ENCODE measurements at places on chromosomes 11 and 22.

DNA sequence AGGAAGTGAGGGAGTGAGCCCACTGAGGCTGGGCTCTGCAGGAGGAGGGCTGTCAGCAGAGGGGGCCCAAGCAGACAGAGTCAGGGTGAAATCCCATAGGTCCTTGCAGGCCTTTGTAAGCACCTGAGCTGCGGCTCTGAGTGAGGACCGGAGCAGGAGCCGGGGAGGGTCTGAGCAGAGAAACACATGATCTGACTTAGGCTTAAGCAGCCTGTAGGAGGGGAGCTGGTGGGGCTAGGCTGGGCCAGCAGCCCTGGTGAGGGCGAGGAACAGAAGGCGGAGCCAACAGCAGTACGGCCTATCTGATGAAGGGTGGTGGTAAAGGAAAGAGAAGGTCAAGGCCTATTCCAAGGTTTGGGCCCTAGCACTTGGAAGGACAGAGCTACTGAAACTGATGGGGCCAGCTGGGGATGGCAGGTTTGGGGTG, 26.9 kb upstream of the CBX7 start:
- no peak for DNase-seq

DNA sequence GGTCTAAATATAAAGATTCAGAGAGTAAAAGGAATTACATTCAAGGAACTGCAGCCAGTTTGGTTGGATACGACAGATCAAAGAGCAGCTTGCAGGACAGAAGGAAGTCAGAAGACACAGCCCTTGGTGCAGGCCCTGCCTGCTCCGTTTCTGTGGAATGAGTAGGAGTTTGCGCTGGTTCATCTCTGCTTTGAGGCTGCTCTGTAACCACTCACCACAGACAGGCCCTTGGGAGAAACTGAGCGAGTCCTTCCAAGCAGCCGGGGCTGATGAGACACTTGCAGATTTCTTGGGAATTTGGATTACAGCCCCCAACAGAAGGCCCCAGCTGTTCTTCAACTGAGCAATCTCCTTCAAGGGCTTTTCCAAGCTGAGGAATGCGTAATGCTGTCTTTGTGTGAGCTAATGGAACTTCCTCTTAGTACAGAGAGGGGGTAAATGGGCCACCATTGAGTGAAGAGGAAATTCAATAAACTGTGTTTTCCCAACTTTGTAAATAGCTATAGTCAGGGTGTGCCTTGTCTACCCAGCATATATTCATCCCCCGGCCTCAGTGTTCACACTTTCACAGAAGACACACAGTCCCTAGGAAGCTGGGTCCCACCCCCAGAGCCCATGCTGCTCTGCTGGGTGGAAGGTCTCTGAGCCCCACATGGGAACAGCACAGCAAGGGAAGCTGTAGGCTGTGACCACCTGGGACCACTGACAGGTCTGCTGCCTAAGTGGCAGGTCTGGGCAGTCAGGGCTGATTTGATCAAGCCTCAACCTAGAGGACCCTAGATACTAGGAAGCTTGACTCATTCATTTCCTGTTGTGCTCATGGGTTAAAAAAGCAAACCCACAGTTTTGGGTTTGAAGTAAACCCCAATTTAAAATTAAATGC, 16.6 kb downstream of the IL10RA start:
- DNase-seq, result peak; percentile 18

- no peak for DNase-seq
Measured at GRCh38 chr11:1864831-1865665, 12.2 kb downstream of the LSP1 start.

DNA sequence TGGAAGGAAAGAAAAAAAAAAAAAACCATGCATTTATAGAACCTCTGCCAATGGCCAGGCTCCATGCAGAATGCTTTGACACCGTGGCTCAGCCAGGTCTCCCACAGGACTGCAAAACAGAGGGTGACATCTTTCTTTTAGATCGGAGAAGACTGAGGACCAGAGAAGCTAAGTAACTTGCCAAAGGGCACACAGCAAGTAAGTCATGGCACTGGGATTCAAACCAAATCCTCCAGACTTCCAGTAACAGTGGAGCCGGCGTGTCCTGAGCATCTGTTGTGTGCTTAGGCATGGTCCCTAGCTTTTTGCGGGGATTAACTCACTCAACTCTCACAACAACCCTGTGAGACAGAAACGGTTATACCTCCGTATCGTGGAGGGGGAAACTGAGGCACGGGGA, 20.7 kb downstream of the MGAT3 start:
- no peak for DNase-seq

DNA sequence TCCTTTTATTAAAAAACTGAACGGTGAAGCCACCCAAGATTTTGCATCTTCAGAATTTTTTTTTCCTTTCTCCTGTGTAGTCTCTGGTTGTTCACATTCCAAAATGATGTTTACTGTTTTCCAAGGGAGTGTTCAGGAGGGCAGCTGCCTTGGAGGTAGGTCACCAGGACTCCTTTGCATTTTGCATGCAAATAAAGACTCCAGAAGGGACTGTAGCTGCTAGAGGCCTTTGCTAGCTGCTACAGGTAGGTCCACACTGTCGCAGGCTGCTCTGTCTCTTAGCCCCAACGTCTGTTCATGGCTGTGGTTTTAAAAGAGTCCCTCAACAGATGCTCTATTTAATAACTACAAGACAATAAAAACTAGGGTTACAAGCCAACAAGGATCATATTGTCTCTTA, 11.4 kb downstream of the CTSC start:
- no peak for DNase-seq

GRCh38 chr11:18615628-18616392, 16.2 kb downstream of the MISFA start:
- DNase-seq, result no peak

DNA sequence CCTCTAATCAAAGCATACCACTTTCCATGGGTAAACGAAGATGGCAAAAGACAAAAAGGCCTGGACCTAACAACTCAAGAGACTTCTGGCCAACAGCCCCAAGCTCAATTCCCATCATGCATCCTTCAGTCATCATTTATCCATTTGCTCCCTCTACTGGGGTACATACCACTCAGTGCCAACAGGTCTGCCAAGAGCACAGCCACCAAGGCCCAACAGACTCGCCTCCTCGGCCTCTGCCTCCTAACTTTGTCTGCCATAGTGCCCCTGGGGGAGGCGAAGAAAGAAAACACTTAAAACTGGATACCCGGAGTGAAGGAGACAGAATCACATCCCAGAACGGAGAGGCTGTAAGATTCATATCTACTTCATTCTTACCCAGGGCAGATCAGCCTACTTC, 1.1 kb downstream of the HYOU1 start:
- no peak for DNase-seq
